H1 (cell line): ENCODE measurements at places on chromosomes 1 and 21.

GRCh38 chr21:41371685-41372030 lies 9.8 kb downstream of the MX2 start:
- no peak for DNase-seq

DNA sequence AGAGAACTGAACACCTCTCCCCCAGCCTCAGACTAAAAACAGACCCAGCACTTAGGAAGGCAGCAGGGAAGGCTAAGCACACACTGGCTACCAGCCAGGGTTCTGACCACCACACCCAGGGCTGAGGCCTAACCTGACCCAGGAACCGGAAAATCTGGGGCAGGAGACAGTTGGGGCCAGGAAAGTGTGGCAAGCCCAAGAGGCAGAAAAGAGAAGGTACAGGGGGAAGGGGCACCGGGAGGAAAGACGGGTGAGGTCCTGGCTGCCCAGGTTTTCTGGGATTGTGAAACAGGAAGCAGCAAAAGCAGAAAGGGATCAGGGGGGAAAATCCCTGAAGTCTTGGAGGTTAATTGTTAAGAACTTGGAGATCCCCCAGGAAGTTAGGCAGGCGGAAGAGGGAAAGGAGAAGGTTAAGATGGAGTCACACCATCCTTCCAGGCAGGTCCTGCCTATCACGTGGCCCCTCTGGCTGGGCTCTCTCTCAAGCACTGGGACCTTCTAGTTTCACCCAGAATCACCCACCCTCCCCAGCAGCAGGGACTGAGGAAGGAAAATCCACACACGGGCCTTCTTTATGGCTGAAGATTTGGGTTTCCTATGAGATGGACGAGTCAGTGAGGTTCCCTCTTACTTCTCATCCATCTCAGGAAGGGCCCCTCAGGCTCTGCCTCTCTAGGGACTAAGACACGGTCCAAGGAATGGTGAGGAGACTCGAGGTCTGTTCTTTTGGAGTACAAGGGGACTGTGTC lies 2.6 kb downstream of the HDGF start:
- no peak for DNase-seq

- no peak for DNase-seq
Measured at GRCh38 chr1:51960262-51960661, 30.2 kb downstream of the RAB3B start.

GRCh38 chr1:109578947-109579443 lies 30.6 kb downstream of the GNAI3 start:
- no peak for DNase-seq

GRCh38 chr1:22662986-22663408 lies 10.0 kb downstream of the C1QB start:
- no peak for DNase-seq

DNA sequence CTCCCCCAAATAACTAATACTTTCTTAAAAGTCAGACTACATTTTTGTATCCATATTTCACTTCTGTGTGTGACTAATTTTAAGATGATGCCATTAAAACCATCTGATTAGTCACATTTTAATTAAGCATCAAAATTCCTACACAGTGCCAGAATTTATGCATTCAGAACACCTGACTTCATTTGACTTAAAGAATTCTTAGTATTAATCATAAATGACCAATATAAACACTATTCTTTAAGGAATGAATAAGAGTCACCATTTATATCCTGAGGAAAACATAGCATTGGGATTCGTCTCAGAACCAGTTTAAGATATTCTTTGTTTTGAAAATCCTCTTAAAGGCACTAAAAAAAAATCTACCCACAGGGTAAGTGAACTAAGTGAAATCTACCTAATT lies 37.0 kb downstream of the TM2D1 start:
- DNase-seq = no peak

GRCh38 chr1:59057796-59058195 lies 239.1 kb upstream of the FGGY start:
- DNase-seq = no peak

GRCh38 chr1:110233861-110234260 lies 23.7 kb downstream of the KCNC4 start:
- no peak for DNase-seq

- DNase-seq = no peak
Measured at GRCh38 chr1:112344754-112345423, 51.1 kb upstream of the CTTNBP2NL start.

DNA sequence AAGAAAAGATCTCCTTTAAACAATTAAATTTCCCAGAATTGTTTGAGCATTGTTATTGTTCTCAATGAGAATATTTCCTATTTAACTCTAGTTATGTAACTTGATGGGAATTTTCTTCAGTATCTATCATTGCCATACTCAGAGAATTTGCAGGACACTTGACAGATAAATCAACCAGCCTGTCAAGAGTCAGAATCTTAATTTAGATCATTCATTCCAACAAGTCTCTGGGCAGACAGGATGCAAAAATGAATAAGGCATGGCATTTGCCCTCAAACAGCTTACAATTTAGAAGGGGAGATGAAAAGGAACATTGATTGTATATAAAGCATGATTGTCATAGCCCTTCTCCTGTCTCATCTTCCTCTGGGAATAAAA lies 7.3 kb upstream of the DISC1 start:
- no peak for DNase-seq

- no peak for DNase-seq
Measured at GRCh38 chr1:111032295-111032897, 68.7 kb upstream of the LRIF1 start.

DNA sequence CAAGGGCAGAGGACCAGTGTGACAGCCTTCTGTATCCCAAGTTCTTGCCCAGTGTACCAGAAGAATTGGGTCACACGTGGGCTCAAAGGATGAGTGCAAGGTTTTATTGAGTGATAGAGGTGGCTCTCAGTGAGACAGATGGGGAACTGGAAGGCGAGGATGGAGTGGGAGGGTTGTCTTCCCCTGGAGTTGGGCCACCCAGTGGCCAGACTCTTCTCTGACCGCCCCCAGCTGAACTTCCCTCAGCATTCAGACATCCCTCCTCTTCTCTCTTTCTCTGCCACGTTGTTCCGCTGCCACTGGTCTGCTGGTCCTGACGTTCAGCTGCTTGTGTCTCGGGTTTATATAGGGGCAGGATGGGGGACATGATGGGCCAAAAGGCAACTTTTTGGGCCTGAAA lies 150.1 kb upstream of the IVNS1ABP start:
- no peak for DNase-seq

- no peak for DNase-seq
Measured at GRCh38 chr1:118960567-118961136, 27.5 kb downstream of the TBX15 start.

GRCh38 chr21:26769613-26770188 lies 75.5 kb downstream of the ADAMTS1 start:
- DNase-seq = no peak

DNA sequence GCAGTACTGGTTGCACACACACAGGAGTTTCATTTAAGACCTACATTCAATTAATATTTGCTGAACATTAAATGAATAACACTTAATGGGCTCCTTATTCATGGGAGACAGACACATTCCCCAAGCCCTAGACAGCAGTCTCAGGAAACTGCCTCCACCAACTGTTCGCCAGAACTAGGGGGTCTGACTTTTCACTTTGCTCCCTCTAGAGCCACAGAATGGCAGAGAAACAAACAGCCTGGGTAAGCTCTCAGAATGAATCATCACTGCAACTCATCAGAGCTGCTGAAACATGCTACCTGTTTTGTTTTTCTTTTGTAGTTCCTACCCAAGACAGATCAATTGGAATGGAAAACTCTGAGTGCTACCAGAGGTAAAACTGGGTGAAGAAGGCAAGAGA lies 31.7 kb downstream of the ELK4 start:
- DNase-seq = no peak

DNA sequence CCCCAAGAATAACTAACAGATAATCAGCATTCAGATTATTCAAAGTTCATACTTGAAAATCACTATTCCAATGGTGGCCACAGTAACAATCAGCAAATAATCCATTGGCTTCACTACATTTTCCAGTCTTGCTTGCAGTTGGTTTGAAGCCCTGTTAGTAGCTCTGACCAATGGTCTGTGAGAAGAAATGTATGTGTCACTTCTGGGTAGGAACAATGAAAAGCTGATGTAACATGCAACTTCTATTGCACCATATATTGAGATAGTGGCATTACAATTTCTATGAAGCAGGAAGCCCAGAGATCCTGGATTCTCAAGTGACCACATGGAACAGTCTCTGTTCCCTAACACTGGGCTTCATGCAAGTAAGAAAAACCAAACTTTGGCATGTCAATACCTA lies 250.9 kb upstream of the DAB1 start:
- no peak for DNase-seq

DNA sequence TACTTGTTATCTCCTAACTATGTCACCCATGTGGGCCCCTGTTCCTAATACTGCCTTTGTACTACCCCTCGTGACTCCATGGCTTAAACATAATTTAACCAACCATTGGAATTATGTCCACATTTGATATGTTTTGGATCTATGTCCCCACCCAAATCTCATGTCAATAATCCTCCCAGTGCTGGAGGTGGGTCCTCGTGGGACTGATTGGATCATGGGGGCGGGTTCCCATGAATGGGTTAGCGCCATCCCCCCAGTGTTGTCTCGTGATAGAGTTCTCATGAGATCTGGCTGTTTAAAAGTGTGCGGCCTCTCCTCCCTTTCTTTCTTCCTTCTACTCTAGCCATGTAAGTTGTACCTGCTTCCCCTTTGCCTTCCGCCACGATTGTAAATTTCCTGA lies 9.8 kb downstream of the CBR1 start:
- DNase-seq = no peak

DNA sequence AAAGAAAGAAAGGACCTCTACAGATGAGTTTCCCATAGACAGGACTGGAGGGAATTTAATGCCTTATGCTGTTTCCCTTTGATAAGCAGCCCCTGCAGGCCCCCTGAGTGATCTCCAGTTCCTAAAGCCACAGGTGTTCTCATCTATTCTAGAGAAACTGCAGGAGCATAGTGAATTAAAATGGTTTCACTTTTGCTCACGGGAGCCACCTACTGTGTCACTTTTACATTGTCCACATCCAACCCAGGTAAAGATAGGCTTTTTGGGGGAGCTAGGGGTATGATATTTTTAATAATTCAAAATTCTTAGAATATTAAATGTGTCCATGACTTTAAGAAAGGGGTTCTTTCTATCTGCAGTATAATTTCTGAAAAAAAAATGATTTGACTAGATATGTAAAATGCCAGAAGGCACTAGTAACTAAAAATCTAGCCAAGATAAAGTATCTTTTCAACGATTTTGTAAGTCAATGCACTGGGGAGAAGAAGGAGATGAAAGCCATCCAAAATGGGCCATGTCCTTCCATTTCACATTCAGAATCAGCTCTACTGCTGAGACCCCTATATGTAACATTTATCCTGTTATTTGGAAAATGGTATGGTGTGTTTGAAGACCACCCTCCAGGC lies 267.3 kb upstream of the DUSP10 start:
- no peak for DNase-seq

GRCh38 chr1:235199441-235199840 lies 38.4 kb upstream of the RBM34 start:
- no peak for DNase-seq

- no peak for DNase-seq
Measured at GRCh38 chr1:116886291-116886878, 23.3 kb upstream of the PTGFRN start.

DNA sequence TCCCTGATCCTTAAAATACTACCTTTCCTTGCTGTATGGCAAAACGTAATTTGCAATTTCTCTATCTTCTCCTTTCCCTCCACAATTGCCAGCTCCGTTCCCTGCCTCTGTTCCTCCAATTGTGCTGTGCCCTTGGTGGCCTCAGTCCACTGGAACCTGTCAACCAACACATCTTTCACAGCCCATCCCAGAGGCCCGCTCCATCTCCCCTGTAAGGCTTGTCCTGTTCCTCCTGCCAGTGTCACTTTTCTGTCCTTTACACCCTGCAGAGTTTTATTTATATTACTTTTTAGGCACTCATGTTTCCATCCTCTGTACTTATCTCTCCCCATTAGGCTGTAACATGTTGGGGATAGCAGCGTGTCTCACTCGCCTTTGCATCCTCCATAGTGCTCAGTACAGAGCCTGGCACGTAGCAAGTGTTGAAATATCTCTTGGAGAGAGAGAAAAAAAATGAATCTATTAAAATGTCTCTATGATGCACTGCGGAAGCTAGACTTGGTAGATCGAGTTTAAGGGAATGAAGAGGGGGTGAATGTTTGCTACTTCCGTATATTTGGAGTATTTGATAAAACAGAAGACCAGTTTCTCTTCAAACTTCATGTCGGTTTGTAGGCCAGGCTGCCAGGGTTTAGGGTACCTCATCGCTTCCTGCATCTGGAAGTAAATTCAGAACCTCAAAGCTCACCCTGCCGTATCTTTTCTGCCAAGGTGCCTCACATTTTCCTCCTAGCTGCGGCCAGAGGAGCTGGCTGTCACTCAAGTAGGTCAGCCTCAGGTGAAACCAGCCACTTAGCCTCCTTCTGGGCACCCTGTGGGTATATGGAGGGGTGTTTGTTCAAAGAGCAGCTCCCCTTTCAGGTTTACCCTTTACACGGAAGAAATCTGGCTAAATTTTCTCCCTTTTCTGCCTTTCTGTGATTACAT lies 303.8 kb downstream of the TM2D1 start:
- DNase-seq = no peak

GRCh38 chr1:209672705-209673630 lies 2.2 kb upstream of the G0S2 start:
- no peak for DNase-seq

GRCh38 chr1:152980676-152981075 lies 3.2 kb upstream of the SPRR1A start:
- DNase-seq = peak; percentile 14

DNA sequence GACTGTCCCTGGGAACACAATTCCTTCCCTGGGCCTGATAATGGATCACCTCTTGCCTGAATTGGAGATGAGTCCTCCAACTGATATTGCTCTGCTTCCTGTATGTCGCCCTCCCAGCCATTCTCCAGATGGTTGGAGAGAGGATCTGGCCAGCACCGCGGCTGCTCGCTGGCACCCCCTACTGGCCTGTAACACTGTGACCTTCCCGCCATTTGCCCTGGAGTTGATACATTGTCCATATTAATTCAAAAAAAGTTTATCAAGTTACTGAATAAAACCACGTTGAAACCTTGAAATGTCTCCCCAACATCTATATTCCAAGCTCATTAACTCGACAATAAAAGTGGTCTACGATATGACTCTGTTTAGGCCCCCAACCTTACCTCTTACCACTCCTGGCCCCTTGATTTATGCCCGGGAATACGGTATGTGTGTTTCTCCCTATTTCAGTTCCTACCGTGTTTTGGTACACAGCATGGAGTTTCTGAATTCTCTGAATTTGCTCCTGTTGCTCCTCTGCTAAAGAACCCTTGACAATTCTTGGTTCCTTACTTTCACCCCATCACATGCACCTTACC lies 241.8 kb upstream of the KIAA0040 start:
- DNase-seq = peak; percentile 80

- DNase-seq = no peak
Measured at GRCh38 chr1:152109231-152109997, 5.8 kb downstream of the TCHH start.

DNA sequence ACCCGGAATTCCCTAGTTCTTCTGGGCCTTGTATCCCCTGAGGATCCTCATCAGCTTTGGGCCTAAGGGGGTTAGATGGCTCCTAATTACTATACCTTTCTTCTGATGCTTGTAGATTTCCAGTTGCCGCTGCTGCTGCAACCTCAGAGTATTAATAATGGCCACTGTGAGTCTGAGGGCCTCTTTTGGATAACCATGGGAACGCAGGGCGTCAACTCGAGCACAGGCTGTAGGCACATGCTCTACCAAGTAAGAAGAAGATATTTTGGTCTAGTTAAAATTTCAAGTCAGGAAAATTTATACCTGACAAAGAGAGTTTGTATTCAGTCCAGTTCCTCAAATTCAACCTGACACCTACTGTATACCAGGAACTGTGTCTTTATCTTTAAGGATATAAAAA lies 28.2 kb downstream of the UROD start:
- no peak for DNase-seq

GRCh38 chr1:182453631-182454030 lies 3.7 kb downstream of the RGSL1 start:
- DNase-seq = no peak
